Esophagus squamous epithelium (tissue), 5 donors: ENCODE measurements at places on chromosomes 7 and 10.

- DNase-seq = no peak
Observed at GRCh38 chr7:44461387-44461786, 29.1 kb downstream of the NUDCD3 start.

DNA sequence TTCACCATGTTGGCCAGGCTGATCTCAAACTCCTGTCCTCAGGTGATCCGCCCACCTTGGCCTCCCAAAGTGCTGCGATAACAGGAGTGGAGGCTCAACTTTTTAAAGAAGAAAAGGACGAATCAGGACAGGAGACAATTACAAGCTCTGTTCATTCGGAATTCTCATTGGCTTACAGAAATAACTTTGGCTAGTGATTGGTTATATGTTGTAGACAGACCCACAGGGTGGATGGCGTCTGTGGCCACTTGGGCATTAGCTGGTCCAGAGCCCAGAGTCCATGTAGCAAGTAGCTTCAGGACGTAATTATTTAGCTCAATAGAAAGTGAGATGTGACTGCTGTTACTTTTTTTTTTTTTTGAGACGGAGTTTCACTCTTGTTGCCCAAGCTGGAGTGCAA lies 160.5 kb upstream of the TNRC18 start:
- no peak for DNase-seq

DNA sequence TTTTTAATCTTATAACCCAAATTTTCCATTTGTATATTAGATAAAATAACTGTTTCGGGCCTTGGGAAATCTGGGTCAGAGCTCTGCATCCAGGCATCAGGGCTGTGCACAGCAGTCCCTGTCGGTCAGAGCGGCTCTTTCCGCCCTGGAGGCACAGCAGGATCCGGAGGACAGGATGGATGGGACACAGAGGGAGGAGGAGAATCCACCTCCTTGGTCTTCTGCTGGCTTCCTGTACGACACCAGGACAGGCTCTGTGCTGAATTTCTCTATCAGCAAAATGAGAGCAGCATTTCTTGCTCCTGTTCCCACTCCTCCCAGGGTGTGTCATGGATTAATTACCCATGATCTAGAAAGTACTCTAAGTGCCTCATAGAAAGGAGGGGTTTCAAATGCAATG lies 254.9 kb downstream of the SKAP2 start:
- DNase-seq = no peak

- DNase-seq = no peak
Observed at GRCh38 chr10:26488344-26488743, 50.2 kb downstream of the APBB1IP start.

- no peak for DNase-seq
Observed at GRCh38 chr7:18461785-18462467, 33.6 kb upstream of the HDAC9 start.

DNA sequence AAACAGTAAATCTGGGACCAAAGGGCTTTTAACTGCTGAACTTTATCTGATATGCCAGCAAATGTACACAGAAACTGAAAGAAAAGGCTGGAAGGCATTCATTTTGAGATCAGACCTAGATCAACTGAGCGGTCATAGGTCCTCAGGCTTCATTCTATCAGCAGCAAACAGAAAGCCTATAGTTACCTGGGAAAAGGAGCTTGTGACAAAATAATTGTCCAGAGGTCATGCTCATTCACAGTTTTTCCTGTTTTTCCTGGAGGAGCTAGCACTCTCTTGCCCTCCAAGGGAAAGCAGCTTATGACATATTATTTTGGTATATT lies 320.2 kb downstream of the AHR start:
- DNase-seq = no peak

DNA sequence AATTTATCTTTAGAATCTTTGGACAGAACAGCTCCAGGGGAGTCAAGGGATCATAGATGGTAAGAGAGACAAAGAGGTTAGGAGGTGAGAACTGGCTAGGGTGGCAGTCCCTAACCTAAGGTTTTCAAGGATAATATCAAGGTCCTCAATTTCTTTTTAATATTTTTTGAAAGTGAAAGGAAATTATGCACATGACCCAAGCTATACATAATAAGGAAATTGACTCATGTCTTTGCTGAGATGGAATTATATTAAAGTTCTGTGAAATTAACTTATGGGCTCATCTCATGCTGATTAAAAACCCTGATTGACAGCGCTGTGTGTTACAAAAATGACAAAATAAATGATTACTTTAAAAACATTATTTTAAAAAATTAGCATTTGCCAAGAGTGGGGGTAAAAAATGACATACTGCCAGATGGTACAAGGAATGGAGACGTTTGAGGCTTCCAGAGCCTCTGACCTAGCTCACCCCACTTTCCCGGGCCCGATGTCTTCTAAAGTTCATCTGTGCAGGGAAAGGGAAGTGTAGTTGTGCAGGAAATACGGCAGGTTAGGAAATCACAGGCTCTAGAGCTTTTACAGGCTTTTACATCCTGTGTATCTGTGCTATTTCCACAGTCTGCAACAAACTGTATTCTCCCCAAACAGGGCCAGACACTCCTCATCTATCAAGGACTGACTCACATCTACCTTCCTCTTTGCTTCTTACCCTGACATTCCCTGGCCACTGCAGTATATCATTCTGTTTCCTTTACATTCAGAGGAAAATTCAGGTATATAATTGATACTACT lies 185.6 kb upstream of the PRSS58 start:
- DNase-seq = no peak
